ENCODE measurements at places on chromosomes 3 and 15.

GRCh38 chr3:159583662-159584061 is 405.0 kb upstream of the IL12A start:
- DNase-seq = no peak

- no peak for DNase-seq
Observed at GRCh38 chr3:152516216-152516615, 247.5 kb downstream of the MBNL1 start.

DNA sequence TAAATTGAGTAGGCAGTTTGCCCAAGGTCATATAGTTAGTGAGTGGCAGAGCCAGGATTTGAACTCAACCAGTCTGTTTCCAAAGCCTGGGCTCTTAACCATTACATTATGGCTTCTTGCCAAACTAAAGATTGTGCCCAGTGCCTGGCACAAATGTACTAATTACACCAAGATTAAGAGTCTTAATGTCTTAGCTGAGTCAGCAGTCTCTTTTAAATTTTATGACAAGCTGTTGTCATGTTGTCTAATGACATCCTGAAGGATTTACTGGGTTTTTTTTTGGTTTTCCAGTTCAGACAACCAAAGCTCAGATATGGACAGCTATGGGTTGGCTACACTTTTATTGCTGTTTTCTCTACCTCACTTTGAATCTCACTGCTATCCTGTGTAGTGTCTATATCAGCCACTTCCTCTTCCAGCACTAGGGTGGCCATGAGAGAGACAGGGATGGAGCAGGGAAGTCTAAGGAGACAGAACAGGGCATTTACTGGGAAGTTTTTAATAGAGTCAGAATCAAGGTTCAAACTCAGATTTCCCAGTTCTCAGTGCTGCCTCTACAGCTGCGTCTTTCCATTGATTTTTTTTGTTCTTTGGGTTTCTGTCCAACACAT is 10.5 kb downstream of the FBXL2 start:
- no peak for DNase-seq

DNA sequence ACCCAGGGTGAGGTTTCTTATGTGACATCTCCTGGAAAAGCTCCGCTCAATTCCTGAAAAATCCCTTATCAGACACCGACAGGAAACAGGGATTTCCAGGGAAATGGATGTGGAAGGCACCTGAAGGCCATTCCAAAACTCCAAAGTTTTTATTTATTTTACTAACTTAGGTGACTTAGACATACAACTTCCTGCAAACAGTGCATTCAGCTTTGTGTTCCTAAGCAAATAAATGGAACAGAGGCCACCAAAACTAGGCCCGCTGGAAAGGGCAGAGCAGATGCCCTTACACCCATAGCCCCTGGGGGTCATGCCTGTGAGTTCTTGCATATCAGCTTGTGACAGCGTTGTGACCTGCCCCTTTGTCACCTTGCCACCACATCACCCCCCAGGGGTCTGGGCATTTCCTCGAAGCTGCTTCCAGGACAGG is 239.4 kb downstream of the XXYLT1 start:
- DNase-seq = no peak

GRCh38 chr3:72549761-72550581 is 298.3 kb downstream of the SHQ1 start:
- DNase-seq = no peak

DNA sequence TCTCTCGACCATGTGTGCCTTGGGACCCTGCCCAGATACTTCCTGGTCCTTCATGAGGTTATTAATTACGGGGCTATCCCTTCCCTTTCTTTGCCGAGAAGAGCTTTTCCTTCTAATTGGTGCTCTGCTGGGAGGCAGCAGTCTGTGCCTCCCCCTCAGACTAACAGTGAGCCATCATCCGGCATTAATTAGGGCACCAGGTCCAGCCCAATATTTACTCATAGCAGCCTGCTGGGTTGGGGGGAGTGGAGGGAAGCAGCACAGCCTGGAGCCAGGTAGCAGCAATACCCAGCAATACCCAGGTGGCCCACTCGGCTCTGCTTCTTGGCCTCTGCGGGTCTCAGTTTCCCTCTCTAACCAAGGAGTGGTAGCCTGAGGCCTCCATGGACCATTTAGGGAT is 20.1 kb downstream of the CACNA2D2 start:
- DNase-seq = no peak

DNA sequence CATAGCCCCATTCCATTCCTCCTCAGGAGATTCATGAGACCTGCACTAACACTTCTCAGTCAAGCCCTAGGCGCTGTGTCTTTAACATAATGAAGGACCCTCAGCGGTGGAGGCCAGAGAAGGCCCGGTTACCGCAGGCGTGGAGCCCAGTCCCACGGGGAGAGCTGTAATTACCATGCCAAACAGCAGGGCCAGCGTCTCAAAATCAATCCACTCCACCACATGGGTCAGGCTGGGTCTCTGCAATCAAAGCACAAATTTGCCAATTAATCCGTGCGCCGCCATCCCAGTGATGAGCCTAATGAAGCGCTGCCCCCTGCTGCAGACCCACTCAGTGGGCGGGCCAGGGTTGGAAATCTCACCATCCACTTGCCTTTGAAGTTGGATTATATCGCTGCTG is 109.7 kb downstream of the OCA2 start:
- DNase-seq = no peak

DNA sequence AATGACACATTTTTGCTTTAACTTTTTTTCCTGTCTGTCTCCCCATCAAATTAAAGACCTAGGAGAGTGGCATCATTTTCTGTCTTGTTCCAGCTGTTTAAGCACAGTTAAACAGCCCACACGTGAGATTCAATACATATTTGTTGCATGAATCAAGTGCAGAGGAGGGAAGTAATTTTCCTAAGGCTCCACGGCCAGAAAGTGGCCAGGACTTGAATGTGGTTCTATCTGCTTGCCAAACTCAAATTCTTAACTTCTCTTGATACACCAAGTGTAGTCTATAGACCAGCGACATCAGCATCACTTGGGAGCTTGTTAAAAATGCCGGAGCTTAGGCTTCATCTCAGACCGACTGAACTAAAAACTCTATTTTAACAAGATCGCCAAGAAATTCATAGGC is 724.8 kb upstream of the CFAP20DC start:
- DNase-seq = no peak

- DNase-seq = no peak
Observed at GRCh38 chr3:140363801-140364200, 314.1 kb upstream of the TRIM42 start.

- DNase-seq = no peak
Observed at GRCh38 chr3:17151598-17152373, 267.0 kb downstream of the PLCL2 start.

GRCh38 chr3:16496408-16497222 is 16.9 kb downstream of the RFTN1 start:
- no peak for DNase-seq

GRCh38 chr3:25548836-25549235 is 115.9 kb downstream of the TOP2B start:
- no peak for DNase-seq

GRCh38 chr3:45215466-45215865 is 10.6 kb downstream of the TMEM158 start:
- DNase-seq = no peak

- no peak for DNase-seq
Observed at GRCh38 chr3:60497902-60498301, 753.4 kb downstream of the FHIT start.

DNA sequence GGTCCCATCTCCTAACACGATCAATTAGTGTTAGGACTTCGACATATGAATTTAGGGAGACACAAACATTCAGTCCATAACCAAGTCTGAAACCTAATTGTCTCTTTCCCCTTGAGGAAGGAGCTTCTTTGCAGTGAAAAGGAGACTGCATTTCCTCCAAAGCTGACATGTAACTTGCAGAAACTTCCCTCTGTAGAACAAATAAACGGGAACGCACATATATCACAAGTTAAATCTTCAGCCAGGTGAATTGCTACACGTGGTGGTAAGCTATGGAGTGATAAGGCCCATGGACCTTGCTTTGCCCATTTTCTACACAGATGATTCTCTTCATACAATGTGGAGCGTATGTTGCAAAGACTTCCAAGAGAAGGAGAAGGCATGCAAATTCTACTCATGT is 47.1 kb upstream of the LIPC start:
- no peak for DNase-seq

DNA sequence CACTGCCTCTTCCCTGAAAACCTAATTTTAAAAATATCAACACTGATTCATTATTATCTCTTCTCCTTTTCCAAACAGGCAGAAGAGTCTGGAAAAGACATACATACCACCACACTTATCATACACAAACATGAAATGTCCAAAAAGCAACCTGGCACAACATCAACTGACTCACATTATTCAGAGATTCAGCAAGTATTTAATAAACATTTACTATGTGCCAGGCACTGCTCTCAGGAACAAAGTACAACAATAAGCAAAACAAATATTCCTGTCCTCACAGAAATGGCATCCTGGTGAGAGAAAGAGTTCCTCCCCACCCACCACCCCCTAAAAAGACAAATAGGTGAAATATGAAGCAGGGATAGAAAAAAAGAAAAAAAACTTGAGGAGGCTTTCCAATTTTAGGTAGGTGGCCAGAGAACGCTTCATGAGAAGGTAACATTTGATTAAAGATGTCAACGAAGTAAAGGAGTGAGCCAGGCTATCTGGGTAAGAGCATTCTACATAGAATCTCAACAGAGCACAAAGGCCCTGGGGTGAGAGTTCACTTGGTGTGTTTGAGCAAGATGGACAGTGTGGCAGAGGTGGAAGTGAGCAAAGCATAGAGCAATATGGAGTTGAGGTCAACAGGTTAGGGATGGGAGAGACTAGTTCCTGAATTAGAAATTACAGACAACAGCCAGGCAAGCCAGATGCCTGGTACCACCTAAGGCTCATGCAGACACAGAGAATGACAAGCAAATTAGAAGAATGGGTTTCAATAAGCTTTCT is 141.7 kb downstream of the OSBPL10 start:
- DNase-seq = no peak

- no peak for DNase-seq
Observed at GRCh38 chr3:32435911-32436815, 44.5 kb downstream of the CMTM7 start.

DNA sequence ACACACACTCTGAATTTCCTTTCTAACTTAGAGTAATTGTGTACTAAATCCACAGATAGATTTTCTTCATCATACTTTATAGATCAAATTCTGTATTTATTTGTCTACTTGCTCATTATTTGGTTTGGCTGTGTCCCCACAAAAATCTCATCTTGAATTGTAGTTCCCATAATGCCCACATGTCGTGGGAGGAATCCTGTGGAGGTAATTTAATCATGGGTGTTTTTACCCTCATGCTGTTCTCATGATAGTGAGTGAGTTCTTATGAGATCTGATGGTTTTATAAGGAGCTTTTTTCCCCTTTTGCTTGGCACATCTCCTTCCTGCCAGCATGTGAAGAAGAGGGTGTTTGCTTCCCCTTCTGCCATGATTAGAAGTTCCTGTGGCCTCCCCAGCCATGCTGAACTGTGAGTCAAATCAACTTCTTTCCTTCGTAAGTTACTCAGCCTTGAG is 198.3 kb upstream of the TGFBR2 start:
- no peak for DNase-seq

DNA sequence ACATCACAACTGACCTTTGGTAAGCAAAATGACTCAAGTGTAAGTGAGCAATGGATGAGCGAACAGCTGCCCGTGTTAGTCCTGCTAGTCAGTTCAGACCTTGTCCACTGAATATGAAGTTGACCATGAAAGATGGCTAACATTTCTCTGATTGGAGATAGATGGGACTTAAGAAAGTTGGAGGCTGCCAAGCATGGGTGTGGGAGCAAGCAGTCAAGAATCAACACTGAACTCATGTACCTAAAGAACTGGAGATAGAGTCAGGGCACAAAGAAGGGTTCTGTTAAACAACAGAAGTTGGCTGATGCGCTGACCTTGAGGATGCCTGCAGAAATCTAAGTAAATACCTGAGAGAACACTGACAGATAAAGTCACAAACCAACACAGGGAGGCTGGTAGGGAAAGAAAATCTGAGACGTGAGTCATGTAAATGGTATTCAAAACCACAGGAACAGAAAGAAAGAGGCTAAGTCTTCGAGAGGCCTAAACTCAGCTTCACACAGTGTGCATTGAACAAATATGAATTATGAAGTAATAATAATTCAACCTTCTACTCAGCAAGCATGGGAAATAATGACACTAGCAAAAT is 30.7 kb upstream of the ANPEP start:
- DNase-seq = no peak

GRCh38 chr3:184022323-184022722 is 4.6 kb upstream of the ABCC5 start:
- no peak for DNase-seq

- DNase-seq = no peak
Observed at GRCh38 chr3:191051037-191051436, 148.0 kb upstream of the OSTN start.

DNA sequence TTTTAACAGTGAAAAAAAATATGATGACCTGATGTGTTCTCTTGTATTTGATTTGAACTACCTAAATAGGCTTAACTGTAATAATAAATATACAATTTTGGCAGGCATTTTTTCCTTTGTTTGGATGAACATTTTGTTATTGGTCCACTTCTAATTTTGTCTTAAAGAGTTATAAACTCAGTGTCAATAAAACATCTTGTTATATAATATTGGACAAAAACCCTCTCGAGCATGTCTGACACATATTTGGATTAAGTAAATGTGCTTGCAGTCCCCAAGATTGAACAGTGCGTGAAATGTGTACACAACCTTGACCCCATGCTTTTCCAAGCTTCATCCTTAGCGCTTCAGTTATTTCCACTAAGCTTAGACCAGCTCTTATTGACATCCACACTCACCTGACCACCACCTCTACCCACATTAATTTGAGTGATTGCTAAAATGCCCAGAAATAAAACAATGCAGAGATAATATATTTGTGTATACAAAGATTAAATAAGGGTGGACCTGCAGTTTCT is 131.7 kb upstream of the ZBED2 start:
- no peak for DNase-seq

DNA sequence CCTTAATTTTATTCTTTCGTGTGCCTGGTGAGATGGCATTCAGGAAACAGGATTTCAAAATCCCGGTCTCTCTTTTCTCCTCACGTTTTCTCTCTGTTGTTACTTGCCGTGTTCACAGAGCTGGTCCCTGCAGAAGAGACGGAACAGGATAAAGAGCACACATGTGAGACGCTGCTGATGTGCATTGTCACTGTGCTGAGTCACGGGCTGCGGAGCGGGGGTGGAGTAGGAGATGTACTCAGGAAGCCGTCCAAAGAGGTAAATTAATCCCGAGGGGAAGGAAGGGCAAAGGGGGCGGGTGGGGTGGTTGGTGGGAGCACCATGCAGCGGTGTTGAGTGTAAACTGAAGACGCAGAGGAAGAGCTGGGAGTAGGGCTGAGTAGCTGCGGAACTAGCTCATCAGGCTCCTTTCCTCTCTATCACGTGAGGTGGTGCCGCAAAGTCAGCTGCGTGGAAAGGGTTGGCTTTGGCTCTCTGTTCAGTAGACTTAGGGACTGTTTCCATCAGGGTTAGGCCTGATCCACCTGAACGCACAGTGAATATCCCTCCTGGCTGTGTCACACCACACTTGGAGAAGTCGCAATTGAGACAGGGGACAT is 164.8 kb upstream of the BHLHE40 start:
- no peak for DNase-seq
